ENCODE measurements at places on chromosomes 6 and 20.

DNA sequence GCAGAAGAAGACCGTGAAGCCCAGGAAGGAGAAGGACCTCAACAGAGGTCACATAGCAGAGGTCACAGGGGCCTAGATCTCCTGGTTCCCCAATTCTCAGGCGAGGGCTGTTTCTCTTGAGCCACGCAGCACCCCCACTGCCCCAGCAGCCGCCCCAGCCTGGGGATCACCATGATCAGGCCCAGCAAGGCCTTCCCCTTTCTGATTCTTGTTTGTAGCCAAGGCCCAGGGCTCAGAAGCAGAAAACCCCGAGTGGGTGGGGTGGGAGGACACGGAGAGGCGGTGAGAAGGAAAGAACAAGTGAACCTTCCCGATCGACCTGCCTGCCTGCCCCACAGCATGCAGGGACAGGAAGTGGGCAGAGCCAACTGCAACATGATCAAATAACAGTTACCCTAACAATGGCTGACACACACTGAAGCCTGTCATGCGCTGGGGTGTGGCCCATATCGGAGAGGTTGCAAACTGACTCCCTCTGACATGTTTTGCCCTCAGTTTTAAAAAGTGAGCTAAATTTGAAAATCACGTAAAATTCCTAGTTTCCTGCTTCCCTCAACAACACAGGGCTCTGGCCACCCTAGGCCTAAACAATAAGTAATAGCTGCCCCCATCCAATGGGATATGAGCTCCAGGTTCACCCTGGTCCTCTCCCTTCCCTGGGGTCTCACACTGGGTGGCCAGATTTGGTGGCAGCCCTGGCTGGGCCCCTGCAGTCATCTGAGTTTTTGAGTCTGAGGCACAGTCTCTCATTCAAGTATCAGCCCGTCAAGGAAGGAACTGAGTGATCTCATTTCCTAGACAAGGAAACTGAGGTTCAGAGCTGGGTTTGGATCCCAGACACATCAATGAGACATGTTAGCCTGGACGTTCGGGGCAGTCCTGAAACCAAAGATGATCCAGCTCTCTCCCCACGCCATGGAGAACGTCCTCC lies 6.5 kb downstream of the PEDS1 start:
- DNase-seq, result no peak

DNA sequence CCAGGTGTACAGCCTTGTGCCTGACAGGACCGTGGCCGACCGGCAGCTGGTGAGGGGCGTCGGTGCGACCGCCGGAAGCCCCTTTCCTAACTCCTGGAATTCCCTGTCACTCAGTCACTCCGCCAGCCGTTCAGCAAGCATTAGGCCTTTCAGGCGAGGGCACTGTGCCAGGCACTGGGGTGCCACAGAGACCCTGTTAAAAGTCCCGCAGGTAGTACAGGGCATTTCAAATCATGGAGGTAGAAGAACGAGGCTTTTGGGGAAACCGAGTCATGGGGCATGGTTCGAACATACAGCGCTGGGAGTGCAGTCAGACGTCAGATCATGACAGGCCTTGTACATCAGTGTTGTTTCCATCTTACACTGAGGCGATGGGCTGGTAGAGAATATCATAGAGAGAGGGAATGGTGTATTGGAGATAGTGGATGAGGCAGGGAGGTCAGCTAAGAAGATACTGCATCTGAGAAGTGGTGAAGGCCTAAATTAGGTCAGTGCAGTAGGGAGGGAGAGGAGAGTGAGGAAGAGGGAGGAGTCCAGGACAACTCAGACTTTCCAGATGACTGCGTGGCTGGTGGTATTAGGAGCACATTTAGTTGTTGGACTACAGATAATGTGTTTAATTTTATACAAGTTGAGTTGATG lies 892 bp upstream of the DXO start:
- no peak for DNase-seq

DNA sequence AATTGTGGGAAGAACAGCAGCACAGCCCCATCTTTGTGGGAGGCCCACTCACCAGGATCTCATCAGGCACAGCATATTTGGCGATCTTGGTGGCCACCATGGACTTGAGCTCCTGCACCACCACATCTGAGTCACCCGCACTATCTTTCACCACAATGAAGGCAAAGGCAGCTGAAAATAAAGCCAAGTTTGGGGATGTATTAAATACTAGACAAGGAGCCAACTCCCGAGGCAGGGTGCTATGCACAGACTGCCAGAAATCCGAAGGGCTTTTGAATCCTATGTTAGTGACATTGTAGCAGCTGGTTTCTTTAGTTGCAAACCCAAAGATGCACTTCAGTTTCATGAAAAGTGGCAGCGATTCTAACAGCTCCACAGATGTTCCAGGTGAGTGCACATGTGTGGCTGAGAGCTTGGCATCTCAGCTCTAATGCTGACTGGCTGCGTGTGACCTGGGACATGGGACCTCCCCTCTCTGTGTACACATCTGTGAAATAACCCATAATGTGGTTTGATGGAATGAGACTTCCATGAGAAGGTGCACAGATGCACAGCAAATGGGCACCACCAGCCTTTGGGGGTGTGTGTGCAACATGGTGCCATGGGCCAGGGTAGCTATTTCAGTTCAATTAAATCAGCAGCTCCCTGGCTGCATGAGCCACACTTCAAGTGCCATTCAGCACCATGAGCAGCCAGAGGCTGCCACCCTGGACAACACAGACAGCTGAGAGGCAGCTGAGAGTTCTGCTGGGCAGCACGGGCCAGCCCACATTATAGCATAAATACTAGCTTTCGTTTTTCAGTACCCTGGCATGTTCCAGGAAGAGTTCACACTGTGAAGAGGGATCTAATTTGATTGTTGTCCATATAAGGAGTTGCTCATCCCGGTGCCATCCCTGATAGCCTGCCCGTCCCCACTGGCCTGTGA lies 16.9 kb upstream of the APMAP start:
- no peak for DNase-seq

DNA sequence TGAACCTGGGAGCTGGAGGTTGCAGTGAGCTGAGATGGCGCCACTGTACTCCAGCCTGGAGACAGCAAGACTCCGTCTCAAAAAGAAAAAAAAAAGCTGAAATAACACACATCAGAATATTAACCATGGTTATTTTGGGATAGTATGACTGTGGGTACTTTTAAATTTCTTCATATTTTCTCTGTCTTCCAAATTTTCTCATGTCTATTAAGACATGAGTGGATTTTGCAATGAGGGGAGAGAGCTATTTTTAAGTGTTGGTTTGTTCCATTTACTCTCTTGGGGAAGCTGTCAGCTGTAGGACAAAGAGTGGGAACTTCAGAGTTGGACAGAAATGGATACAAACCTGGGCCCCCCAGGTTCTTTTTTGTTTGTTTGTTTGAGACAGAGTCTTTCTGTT lies 10.3 kb downstream of the ADISSP start:
- DNase-seq, result no peak

DNA sequence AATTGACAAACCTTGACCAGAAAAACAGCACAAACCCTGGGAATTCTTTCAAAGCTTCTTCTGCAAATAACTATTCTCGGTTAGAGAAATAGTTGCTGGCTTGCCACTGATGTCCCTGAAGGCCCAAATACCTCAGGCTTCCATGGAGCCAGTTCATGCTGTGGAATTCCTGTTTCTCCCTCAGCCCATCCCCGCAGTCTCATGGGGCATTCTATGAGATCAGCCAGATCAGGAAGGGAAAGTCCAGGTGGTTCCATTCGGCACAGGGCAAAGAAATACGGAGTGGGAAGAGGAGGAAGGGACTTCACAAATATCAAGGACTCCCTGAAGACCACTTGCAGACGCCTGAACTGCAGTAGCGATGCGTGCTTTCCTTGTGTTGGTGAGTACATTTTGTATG lies 63.3 kb downstream of the MYLK4 start:
- no peak for DNase-seq

- DNase-seq, result no peak
Measured at GRCh38 chr20:48632825-48633619, 194.8 kb downstream of the PREX1 start.

- DNase-seq, result no peak
Measured at GRCh38 chr20:58987790-58988564, 6.9 kb downstream of the NELFCD start.

GRCh38 chr6:39818695-39819094 lies 26.5 kb downstream of the DAAM2 start:
- no peak for DNase-seq

GRCh38 chr6:110053395-110054240 lies 75.5 kb downstream of the GPR6 start:
- DNase-seq, result peak; percentile 22

DNA sequence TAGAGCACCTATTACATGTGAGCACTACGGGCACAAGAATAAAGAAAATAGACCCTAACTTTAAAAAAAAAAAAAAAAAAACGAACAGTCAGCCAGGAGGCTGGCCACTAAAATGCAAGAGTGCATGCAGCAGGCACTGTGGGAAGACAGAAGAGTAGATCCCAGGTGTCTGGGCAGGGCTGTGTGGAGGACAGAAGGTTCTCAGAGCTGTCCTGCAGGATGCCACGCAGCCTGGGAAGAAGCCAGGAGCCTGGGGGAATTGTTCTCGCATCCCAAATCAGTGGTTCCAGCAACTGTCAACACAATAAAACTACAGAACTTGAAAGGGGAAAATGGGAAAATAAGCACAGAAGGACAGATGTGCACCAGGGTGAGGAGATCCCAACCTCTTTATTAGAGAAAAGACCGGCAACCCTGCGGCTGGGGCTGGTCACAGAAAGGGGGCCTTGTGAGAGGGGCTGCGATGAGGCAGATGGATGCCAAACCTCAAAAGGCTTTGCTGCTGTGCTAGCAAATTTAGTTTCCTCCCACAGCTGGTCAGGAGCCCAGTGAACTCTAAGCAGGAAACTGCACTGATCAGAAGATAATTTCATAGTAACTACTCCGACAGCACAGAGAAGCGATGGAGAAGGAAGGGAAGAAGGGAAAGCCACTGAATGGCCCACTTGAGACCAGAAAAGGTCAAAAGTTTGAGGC lies 30.9 kb downstream of the MAP3K5 start:
- no peak for DNase-seq

DNA sequence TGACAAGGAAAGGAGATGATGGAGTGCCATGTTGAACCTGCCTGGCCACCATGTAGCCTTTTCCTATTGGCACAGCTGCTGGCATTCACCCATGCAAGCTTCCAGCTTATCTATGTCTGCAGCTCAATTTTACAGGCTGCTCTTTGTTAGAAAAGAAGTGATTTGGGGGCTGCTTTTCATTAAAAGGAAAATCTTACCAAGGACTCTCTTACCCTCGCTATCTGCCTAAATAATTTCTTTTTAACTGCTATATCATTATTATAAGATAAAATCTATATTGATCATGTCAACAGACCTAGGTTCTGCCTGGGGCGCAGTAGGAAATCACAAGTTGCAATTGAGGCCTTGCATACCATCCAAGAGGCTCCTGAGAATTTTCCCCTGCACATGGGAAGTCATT lies 167.2 kb downstream of the SYNDIG1 start:
- DNase-seq, result no peak

- DNase-seq, result no peak
Measured at GRCh38 chr6:138406443-138406842, 2.4 kb downstream of the HEBP2 start.

DNA sequence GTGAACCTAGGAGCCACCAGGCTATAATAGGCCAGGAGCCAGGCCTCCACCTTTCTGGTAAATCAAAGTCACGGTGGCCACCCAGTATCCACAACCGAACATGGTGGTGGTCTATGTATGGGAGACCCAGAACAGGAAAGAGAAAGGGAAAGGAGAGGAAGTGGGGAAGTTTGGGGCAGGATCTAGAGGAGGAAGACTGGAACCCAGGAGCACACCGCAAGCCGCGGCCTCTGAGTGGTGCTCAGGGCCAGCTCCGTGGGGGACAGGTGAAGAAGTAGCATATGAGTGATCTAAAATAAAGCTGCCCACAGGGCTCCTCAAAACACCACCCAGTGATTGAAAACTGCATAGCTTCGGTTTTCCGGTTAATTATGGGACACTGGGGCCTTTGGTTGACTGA lies 214.8 kb downstream of the ZDHHC14 start:
- DNase-seq, result no peak

DNA sequence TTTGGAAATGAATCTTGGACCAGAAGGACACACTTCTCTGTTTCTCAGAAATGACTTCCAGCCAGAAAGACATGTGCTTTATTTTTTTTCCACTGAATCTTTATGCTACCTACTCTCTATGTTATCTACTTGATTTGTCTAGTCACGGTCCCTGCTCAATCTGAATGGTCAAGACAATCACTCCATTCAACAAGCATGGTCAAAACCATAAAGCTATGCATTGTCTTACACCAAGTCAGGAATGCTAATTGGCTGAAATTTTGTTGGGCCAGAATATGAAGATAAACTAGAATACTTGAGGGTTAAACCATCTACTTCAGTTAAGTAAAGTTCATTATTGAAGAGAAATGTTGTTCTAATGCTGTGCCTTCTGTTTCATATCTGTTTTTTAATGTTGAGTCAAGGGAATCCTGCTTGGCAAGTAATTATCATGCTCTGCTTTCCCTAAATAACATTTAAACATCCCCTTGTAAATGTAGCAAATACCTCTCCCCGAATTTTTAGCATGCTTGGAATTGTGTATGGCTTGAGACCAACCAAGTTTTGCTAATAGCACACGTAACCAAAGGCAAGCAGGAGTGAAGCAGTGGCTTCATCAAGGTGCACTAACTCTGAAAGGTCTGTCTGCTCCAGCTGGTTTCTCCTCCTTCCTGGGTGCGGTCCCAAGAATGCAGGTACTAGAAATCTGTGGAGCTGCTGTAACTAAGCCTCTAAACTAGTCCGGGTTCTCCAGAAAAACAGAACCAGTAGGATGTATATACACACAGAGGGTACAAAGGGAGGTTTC lies 190.3 kb upstream of the CDYL start:
- DNase-seq, result no peak

GRCh38 chr6:37862992-37863391 lies 43.5 kb downstream of the ZFAND3 start:
- no peak for DNase-seq

DNA sequence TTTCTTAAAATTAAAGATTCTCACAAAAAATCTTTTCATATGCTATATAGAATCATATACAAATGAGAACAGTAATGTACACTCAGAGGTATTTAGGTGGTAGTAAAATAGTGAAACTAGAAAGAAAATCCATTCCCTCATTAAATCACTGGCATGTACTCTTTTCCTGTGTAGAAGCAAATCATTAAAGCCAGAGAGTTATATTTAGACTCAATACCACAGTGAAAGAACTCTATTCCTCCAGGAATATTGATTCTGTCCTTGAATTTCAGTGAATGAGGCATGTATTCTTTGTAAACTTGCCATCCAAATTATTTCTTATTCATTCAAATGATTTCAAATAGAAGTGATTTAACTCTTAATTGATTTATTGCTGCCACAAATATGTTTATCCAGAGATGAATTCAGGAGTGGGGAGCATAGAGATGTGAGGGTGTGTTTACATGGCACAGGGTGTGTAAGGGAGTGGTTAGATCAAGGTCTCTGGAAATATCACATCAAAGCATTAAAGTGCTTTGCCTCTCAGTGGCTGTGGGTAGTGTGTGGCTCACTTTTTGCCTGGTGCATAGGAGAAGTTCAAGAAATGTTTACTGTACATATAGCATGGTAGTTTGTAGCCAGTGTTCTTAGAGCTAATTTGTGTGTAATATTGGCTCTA lies 141.2 kb downstream of the FAM83B start:
- no peak for DNase-seq

GRCh38 chr20:62449951-62450691 lies 22.8 kb upstream of the RBBP8NL start:
- DNase-seq, result no peak

GRCh38 chr6:34692280-34692679 lies 4.3 kb downstream of the ILRUN start:
- DNase-seq, result no peak

- no peak for DNase-seq
Measured at GRCh38 chr20:53048387-53048786, 76.2 kb downstream of the TSHZ2 start.

Measured in nephron progenitor cell (in vitro differentiated cells).